Fibroblast of skin of right quadriceps (primary cell): ENCODE measurements at places on chromosomes 3 and 15.
A peak's percentile ranks its signal among the peaks of the same experiment; 100 is the strongest.

DNA sequence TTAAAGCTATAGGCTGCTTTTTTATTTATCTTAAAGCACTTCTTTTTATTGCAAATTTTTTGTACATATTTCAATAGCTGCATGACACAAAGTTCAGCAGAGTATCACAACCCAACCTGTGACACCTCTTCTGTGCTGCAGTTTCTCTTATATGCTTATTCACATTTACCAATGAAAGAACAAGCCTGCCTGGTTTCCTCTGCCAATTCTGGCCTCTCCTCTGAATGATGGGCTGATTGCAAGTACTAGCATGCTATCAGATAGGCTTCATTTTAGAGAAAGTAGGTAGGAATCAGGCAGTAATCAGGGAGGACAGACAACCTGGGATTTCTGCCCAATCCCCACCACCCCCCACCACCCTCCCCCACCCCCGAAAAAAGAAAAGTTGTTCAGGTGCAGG, 26.6 kb downstream of the ACKR4 start:
- DNase-seq: no peak

- no peak for DNase-seq
Measured at GRCh38 chr3:191269289-191270085, 59.7 kb upstream of the CCDC50 start.

DNA sequence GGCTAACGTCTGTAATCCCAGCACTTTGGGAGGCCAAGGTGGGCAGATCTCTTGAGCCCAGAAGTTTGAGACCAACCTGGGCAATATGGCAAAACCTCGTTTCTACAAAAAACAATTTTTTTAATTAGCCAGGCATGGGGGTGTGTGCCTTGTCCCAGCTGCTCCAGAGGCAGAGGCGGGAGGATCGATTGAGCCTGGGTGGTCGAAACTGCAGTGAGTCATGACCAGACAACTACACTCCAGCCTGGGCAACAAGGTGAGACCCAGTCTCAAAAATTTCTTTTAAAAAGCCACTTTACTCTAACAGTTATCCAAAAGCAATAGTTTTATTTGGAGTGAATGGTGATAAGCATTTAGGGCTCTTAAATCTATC, 12.5 kb downstream of the TRIM59 start:
- DNase-seq: no peak

- peak; percentile 44 for DNase-seq
Measured at GRCh38 chr15:38217788-38218609, 34.6 kb upstream of the SPRED1 start.

- no peak for DNase-seq
Measured at GRCh38 chr3:196609805-196610515, 29.5 kb upstream of the NRROS start.

- DNase-seq: no peak
Measured at GRCh38 chr3:160797356-160797755, 41.3 kb downstream of the PPM1L start.

GRCh38 chr15:64029110-64029509, 17.2 kb downstream of the DAPK2 start:
- no peak for DNase-seq

GRCh38 chr3:108006077-108006771, 84.6 kb downstream of the CD47 start:
- DNase-seq: no peak

GRCh38 chr3:24161841-24162240, 216.8 kb downstream of the NR1D2 start:
- DNase-seq: no peak

DNA sequence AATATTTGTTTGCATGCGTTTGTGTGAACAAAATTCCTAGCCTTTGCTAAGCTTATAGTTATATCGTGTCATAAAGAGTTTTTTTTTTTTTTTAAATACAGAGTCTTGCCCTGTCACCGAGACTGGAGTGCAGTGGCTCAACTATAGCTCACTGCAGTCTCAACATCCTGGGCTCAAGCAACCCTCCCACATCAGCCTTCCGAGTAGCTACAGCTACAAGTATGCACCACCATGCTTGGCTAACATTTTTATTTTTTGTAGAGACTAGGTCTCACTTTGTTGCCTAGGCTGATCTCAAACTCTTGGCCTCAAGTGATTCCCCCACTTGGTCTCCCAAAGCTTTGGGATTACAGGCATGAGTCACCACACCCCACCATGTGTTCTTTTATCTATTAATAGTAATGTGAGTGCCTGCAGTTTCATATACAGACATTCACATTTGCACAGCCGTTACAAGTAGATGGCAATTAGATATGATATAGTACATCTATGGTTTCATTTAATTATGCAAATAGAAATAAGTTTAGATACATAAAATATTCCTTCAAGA, 848.6 kb downstream of the PDCD6IP start:
- DNase-seq: no peak

- DNase-seq: no peak
Measured at GRCh38 chr15:58627701-58628100, 121.8 kb downstream of the ADAM10 start.

DNA sequence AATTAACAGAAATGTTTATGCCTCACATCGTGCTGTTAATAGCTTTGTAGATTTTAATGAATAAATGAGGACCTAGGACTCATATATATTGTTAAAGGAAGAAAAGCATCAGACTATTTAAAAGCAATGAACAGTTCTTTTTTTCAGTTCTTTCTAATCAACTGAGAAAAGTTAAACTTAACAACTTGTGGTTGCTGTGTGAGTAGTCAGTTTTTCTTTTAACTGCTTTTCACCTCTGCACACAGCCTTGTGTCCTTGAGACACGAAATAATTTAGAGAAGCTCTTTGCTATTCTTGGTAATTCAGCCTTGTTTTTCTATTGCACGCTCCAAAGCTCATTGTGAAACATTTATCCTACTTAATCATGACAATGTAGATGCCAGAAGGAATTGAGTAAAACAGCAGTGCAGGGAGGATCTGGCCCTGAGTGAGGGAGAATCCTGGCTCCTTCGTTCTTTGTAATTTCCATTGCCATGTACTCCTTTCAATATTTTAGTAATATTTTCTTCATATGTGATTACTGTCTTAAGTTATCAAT, 499.0 kb downstream of the PYDC2 start:
- no peak for DNase-seq

GRCh38 chr3:129650256-129650872, 43.9 kb upstream of the PLXND1 start:
- DNase-seq: peak; percentile 76

DNA sequence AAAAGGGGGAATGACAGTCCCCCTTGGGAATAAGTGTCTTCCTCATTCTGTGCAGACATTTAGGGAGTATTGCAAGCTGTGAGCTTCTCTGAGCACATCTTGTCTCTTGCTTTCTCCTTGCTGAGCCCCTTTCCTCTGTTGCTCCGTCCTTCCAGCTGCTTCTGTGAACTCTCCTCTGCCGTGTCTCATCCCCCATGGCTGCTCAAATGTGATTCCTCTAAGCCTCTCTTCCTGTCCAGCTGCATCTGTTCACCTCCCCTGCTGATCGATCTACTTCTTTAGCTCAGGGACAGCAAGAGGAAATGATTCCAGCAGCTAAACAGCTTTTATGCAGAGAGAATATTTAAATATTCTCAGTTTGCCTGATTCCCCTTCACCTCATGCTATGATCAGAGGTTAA, 328.0 kb upstream of the DNAJC19 start:
- DNase-seq: no peak

DNA sequence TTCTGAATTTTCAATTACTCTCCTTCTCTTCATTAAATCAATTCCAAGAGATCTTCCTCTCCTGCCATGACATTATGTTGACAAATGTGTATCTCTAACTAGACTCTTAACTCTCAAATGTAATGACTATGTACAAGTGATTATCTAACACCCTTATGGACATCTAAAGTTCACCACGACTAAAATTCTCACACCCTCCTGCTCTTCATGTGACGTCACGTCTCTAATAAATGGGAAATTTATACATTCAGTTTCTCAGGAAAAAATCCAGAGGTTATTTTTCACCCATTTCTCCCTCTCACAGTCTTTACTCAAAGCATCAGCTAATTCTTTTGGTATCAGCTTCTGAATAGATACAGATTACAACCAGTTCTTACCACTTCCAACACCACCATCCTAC, 237.5 kb upstream of the EPHA6 start:
- no peak for DNase-seq

GRCh38 chr3:51391566-51392354, 675 bp downstream of the RBM15B start:
- peak; percentile 22 for DNase-seq

GRCh38 chr3:87595798-87596197, 319.4 kb upstream of the POU1F1 start:
- no peak for DNase-seq

DNA sequence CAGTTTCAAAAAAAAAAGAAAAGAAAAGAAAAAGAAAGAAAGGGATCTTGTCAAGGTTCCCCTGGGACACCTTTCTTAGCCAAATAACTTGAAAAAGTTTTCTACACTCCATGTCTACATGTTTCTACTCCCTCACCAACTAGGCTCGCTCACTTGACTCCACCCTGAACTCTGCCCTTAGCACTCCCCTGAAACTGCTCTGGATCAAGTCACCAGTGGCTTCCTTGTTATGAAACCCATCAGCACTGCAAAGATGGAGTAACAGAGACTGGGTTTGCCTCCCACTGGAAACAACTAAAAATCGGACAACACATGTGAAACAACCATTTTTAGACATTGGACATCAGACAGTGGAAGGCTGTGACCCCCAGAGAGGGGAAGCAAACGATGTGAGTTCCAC, 36.8 kb downstream of the TMEM40 start:
- DNase-seq: no peak

- no peak for DNase-seq
Measured at GRCh38 chr3:117722856-117723255, 1013.3 kb downstream of the TUSC7 start.

DNA sequence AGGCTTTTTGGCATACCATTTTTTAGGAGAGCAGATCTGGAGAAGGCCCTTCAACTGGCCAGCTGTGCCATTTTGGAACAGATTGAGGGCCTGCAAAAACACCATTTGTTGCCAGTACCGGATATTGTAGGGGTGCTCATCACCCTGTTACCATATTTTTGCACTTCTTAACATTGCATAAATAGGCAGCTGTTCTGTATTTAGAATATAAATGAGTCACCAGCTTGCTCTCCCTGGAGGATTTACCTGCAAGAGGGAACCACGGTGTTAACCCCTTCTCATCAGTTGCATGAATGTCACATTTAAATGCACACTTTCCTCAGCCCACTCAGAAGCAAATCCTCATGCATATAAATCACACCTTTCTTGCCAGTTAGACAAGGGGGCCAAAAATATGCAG, 435.6 kb downstream of the ROBO2 start:
- DNase-seq: no peak

- no peak for DNase-seq
Measured at GRCh38 chr15:80203361-80203885, 48.6 kb downstream of the CTXND1 start.

DNA sequence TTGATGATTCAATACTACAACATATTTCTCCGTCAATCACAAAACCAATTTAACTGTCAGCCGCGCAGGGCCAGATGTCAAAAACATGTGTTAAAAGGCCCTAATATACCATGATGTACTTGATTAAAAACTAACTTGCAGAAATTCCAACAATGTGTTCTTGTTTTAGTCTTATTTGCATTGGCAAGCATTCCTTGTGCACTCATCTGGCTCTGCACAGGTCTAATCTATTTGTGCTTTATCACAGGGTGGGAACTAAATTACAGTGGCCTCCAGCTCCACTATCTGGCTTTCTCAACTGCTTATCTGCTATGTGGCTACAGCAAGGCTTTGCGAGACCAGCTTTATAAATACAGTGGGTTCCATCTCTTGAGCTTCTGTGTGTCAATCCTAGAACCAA, 455.5 kb downstream of the ERC2 start:
- DNase-seq: no peak

GRCh38 chr15:58864602-58865424, 68.7 kb downstream of the SLTM start:
- DNase-seq: peak; percentile 33

GRCh38 chr15:96462768-96463750, 132.6 kb downstream of the NR2F2 start:
- no peak for DNase-seq

GRCh38 chr3:188084752-188085583, 69.0 kb upstream of the LPP start:
- no peak for DNase-seq

GRCh38 chr3:11164607-11165006, 10.3 kb downstream of the HRH1 start:
- DNase-seq: no peak

DNA sequence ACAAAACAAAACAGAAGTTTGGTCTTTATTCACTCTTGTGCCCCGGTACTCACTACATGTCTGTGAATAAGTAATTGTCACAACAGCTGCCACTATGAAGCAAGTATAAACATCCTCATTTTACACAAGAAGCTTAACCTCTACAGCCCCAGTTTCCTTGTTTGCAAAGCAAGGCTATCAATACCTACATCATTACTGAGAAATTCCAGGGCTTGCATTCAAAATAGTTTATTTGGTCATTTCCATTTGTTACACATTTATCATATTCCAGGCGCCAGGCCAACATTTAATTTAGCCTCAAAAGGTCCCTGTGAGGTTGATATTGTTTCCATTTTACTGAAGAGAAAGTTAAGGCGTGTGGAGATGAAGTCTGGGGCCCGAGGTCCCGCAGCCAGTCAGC, 161.4 kb upstream of the LRTM1 start:
- DNase-seq: peak; percentile 27

GRCh38 chr3:125318871-125319270, 56.3 kb downstream of the ZNF148 start:
- DNase-seq: no peak

DNA sequence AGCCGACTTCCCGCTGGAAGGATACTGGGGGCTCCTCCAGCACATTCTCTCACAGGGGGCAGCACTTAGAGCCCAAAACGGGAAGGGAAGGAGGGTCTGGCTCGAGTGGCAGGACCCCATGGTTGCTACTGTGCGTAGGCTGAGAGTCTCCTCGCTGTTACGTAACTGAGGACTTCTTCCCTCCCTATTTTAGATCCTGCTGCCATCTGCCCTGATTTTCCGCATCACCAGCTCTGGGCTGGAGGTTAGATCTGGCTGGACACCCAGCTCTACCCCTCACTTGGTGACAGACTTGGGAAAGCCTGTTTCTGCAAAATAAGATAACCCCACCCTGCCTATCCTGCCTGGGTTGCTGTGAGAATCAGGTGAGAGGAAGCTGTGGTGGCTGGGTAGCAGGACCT, 47.7 kb downstream of the BDH1 start:
- DNase-seq: no peak

GRCh38 chr3:123653221-123653682, 68.4 kb upstream of the HACD2 start:
- peak; percentile 92 for DNase-seq

- DNase-seq: no peak
Measured at GRCh38 chr15:69298354-69298696, 387 bp upstream of the PAQR5 start.
